Activated naive CD8-positive, alpha-beta T cell treated with anti-CD3 and anti-CD28 coated beads for 36 hours (primary cell): ENCODE measurements at places on chromosomes 4 and X.

GRCh38 chrX:49829016-49829415 lies at the start of gene PAGE4:
Gene PAGE4 (plus strand): TSS chrX:49829303. CDS start chrX:49830429, 1,126 bp downstream.
- no peak for DNase-seq
- H3K27ac ChIP-seq: no peak within 1 kb of the TSS
- H3K36me3 ChIP-seq: no peaks in the 10 kb centered on the region
- H3K4me3 ChIP-seq: no peak within 1 kb of the TSS
- H3K4me1 ChIP-seq: no peaks in the 10 kb centered on the region

DNA sequence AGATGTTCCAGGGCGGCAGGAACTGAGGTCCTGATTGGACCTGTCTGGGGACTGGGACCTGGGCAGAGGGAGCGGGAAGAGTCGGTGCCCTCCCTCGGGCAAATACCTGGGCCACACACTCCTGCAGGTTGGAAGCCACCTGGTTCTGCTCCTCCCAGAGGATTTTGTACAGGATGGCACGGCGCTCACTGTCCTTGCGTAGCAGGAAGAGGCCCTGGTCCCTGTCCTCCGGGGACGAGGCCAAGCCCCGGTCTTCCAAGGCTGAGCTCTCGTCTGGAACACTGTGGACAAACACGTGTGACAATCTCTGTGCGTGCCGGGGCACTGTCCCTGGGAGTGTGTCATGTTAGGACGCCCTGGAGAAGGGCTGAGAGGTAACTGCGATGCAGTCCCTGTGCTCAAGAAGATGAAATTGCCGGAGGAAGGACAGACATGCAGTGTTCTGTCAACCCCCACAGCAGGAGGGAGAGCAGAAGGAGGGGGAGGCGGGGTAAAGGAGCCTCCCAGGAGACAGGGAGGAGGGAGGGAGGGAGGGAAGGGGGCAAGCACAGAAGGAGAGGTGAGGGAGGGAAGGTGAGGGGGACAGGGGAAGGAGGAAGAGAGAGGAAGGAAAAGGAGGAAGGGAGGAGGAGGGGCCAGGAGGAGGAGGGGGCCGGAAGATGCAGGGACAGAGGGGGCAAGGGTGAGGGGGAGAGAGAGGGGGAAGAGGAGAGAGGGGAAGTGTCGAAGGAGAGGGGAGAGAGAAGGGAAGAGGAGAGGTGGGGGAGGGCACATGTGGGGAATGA lies 29.0 kb downstream of the PDHA1 start:
- H3K27ac ChIP-seq: peak overlapping the region; percentile 26
- H3K4me1 ChIP-seq: peaks cover 3% of the 10 kb centered on the region
- DNase-seq: no peak
- peak overlapping the region; percentile 76 for H3K4me3 ChIP-seq

GRCh38 chr4:40369437-40370274 lies 34.5 kb downstream of the CHRNA9 start:
- no peak overlapping the region for H3K27ac ChIP-seq
- no peak for DNase-seq
- H3K4me3 ChIP-seq: no peak overlapping the region
- H3K27me3 ChIP-seq: no peaks in the 10 kb centered on the region

- no peaks in the 10 kb centered on the region for H3K27me3 ChIP-seq
- no peaks in the 10 kb centered on the region for H3K4me1 ChIP-seq
- DNase-seq: no peak
Measured at GRCh38 chrX:136182414-136182813, 35.1 kb downstream of the FHL1 start.

DNA sequence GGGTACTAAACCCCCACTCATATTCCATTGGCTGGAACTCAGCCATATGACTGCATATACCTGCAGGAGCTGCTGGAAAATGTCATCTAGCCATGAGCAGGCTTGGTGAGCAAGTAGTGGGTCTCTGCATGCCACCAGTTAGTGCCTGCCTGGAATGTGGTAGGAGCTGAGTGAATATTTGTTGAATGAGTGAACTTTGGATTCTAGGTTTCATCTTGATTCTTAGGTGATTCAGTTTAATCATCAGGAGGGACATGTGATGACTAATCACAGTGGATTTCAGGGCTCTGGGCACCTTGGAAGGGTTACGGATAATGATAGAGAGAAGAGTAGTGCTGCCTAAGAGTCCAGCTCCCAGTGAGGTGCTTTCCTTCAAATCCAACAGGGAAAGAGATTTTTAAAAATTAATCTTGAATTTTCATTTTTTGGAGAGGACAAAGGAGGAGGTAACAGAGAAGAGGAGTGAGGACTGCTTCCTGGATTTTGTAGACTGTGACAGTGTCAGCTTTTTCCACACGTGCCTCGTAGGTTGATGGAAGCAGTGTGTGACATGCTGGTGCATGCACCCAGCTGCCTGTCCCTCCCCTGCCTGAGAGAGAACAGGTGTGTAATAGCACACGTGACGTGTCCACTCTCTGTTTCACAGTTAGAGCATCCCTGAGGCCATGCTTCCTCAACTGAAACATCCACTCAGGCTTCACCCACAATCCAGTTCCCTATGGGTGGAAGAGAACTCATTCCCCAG lies 30.4 kb downstream of the NHS start:
- H3K27ac ChIP-seq: no peak overlapping the region
- no peak for DNase-seq
- H3K36me3 ChIP-seq: peaks cover 2% of the 10 kb centered on the region
- H3K4me1 ChIP-seq: peaks cover 2% of the 10 kb centered on the region
- H3K4me3 ChIP-seq: no peak overlapping the region

- H3K27ac ChIP-seq: no peak overlapping the region
- no peaks in the 10 kb centered on the region for H3K27me3 ChIP-seq
- no peak overlapping the region for H3K4me3 ChIP-seq
- DNase-seq: no peak
- no peaks in the 10 kb centered on the region for H3K36me3 ChIP-seq
- no peaks in the 10 kb centered on the region for H3K4me1 ChIP-seq
Measured at GRCh38 chrX:102995316-102995715, 58.2 kb downstream of the RAB40AL start.

GRCh38 chr4:15043226-15043625 lies 40.9 kb downstream of the CPEB2 start:
- H3K36me3 ChIP-seq: peaks cover 4% of the 10 kb centered on the region
- no peaks in the 10 kb centered on the region for H3K4me1 ChIP-seq
- DNase-seq: no peak
- no peak overlapping the region for H3K4me3 ChIP-seq
- H3K27me3 ChIP-seq: no peaks in the 10 kb centered on the region

- DNase-seq: no peak
- H3K27me3 ChIP-seq: no peaks in the 10 kb centered on the region
- no peak overlapping the region for H3K4me3 ChIP-seq
- no peaks in the 10 kb centered on the region for H3K4me1 ChIP-seq
- H3K27ac ChIP-seq: no peak overlapping the region
Measured at GRCh38 chr4:40395908-40396793, 61.0 kb downstream of the CHRNA9 start.

GRCh38 chr4:118683513-118683912 lies 1.7 kb upstream of the METTL14 start:
- peaks cover 5% of the 10 kb centered on the region for H3K36me3 ChIP-seq
- no peak overlapping the region for H3K4me3 ChIP-seq
- peaks cover 24% of the 10 kb centered on the region for H3K4me1 ChIP-seq
- no peaks in the 10 kb centered on the region for H3K27me3 ChIP-seq
- no peak for DNase-seq

DNA sequence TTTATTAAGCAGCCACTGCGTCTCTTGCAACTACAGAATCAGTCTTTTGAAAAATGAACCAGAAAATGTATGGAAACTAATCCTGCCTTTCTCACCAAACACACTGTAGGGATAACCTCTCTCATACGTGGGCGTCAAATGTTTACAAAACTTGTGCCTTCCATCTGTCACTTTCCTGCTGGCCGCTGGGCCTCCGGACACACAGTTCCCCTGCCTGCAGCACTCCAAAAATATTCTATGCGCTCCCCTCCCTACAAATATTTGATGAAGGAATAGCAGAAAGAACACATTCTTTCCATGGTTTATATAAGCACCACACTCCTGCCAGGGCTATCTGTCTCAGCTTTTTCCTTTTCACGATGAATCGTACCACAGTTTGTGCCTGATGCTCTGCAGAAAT lies 14.9 kb upstream of the CYTL1 start:
- H3K4me3 ChIP-seq: no peak overlapping the region
- no peak overlapping the region for H3K27ac ChIP-seq
- H3K4me1 ChIP-seq: peaks cover 10% of the 10 kb centered on the region
- no peak for DNase-seq

GRCh38 chr4:180394312-180394711 lies 1848.9 kb upstream of the TENM3 start:
- no peak overlapping the region for H3K4me3 ChIP-seq
- H3K27me3 ChIP-seq: no peaks in the 10 kb centered on the region
- peak overlapping the region; percentile 86 for H3K27ac ChIP-seq
- peaks cover 3% of the 10 kb centered on the region for H3K36me3 ChIP-seq
- no peak for DNase-seq
- peaks cover 13% of the 10 kb centered on the region for H3K4me1 ChIP-seq

DNA sequence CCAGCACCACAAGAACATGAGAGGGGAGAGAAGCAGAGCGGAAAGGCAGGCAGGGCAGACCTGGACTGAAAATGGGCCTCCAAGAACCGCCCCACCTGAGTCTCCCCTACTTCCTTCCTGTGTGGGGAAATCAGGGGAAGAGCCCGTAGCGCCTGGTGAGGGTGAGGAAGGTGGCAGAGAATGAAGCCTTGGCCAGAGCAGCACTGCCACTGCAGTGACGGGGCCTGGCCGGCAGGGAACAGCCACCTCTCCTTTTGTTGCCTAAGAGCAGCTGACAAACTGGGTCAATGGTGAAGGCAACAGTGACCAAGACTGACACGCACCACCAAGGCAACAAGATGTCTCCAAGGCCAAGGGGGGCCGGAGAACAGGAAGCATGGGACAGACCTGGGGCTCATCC lies 58.4 kb upstream of the CBR4 start:
- no peak for DNase-seq
- no peak overlapping the region for H3K4me3 ChIP-seq
- H3K27ac ChIP-seq: no peak overlapping the region
- no peaks in the 10 kb centered on the region for H3K27me3 ChIP-seq
